ENCODE measurements at places on chromosomes 6 and 20. TPM values are rescaled to one million over a fixed set of nuclear protein-coding genes. Genes with fewer than 3 reads are reported as not detected.

Gene TOX2
- total RNA-seq: 14.3 TPM

Gene PNPLA1
- total RNA-seq: not detected

Gene BPIFB1
- total RNA-seq: 0.05 TPM

Gene ESR1
- total RNA-seq: not detected

Gene GFOD1
- total RNA-seq: 1.3 TPM

Gene GJA10
- not detected for total RNA-seq

Data from A549 treated with AZD2906 at 1 μM for 4 hours (cell line).